ENCODE measurements at places on chromosomes 2 and 18.
A peak's percentile ranks its signal among the peaks of the same experiment; 100 is the strongest.

DNA sequence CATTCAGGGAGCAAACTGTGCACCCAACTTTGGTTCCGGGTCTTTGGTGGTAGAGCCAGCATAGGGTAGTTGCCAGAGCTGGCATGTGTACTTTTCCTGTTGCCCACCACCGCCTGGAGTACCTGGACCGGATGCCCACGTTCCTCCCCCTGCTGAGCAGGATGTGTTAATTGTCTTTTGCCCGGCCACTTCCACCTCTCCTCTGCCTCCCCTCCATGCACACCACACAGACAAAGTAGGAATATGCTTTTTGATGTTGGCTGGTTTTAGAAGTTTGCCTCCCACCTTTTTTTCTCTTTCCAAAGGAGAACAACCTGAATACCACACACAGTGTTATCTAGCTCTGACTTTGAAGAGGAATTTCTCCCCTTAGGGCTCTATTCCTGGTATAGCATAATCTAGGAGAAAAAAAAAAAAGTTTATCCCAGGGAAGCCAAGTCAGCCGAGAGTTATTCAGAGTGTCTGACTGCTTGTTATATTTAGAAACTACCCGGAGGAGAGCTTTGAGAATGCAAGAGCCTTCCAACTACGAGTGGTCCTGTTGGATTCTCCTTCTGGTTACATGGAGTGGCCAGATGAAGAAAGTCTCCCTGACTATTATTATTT is 111.9 kb downstream of the SETBP1 start:
- DNase-seq: no peak

DNA sequence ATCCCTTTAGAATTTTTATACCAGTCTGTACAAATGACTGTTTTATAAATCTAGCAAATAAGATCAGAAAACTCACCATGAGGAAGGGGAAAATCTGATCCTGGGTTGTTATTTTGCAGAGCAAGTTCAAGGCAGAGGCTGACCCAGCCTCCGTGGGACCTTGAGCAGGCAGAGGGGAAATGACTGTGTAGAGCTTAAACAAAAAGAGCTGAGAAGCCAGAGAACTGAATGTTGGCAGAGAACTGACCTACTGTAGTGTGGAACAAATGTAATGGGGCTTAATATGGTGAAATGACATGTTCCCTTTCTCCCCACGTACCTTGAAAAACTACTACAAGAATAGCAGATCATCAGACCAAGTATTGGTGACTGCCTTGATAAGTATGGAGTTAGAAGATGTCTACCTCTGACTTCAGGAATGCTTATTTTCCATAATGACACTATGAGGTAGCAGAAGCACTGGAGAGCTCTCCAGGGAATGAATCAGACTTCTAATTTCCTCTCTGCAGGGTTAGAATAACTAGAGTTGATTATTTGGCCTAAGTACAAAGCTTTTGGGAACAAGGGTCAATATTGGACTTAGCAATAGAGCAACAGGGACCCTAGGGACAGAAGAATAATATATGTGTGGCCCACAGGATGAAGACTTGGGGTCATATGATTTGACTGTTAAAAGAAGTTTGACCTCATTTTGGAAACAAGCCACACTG is 304.4 kb downstream of the CCDC178 start:
- no peak for DNase-seq

- DNase-seq: no peak
Measured at GRCh38 chr18:58396144-58396543, 232.7 kb downstream of the ALPK2 start.

DNA sequence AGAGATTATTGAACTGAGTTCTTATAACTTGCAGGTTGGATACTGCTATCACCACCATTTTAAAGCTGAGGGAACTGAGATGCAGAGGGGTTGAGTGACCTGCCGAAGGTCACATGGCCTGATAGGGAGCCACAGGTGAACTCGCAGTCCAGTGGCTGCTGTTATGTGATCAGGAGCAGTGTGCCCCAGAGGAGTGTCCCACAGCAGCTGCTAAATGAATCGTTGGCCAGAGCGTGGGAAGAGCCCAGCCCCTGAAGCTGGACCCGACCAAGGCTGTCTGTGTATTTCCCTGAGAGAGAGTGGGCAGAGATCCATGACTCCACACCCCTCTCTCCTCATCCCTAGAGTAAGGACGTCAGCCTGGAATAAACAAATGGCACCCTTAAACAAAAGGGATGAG is 26.7 kb upstream of the PRLH start:
- DNase-seq: no peak

GRCh38 chr18:36481201-36481657 is 183.7 kb downstream of the FHOD3 start:
- DNase-seq: no peak

GRCh38 chr2:36463365-36463764 is 107.8 kb downstream of the CRIM1 start:
- no peak for DNase-seq

- no peak for DNase-seq
Measured at GRCh38 chr2:128536925-128537620, 218.4 kb upstream of the HS6ST1 start.

DNA sequence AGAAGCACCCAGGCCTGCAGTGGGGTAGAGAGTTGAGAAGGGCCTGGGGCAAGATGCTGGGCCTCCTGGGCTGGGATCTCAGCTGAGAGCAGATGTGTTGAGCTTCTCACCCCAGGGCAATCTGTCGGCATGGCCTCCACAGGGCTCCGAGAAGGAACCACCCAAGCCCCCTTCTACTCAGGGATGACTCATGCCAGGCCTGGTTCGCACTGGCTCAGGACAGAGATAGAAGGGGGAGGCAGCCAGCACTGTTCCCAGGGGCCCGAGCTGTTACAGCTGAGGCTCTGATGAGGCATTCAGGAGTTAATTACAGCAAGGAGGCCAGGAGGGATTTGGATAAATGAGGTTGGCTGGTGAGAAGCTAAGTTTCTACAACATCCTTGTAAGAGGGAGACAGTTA is 62.5 kb downstream of the CENPO start:
- DNase-seq: no peak

DNA sequence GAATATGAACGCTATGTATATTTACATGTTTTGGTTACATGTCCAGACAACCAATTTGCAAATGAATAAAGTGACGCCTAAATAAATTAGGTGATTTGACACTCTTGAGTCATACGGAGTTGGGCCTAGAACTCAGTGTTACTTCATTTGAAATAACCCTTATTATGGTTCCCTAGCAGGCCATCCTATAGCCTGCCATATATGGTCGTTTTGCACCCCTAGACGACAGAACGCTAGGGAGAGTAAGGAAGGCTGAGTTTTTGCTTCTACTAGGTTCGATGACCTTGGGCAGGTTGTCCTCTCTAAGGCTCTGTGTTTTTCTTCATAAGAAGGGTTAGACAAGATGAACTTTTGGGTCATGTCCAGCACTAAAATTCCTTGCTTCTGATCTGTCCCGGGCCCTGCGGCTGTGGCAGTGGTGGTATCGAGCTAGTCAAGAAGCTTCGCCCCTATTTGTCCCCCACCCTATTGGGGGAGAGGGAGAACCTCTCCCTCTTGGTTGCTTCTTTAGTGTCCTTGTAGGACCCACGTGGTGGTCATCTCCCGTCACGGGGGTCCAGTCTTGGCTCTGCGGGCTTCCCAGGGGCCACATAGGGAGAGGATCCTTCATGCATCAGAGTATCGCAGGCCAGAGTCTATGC is 574 bp upstream of the EML4 start:
- no peak for DNase-seq

DNA sequence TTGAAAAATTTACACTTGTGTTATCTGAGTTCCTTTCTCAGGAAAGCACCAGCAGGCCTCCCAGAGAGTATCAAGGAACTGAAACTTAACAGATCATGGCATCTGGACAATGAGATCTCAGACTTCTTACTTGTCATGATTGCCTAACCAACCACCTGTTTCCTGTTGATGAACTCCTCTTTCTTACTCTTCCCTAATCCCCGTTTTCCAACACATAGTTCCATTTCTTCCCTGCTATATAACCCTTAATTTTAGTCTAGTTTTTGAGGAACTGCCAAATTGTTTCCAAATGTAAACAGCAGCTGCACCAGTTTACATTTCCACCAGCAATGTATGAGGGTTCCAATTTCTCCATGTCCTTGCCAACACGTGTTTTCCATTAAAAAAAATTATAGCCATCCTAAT is 6.1 kb upstream of the FAM171B start:
- DNase-seq: no peak

DNA sequence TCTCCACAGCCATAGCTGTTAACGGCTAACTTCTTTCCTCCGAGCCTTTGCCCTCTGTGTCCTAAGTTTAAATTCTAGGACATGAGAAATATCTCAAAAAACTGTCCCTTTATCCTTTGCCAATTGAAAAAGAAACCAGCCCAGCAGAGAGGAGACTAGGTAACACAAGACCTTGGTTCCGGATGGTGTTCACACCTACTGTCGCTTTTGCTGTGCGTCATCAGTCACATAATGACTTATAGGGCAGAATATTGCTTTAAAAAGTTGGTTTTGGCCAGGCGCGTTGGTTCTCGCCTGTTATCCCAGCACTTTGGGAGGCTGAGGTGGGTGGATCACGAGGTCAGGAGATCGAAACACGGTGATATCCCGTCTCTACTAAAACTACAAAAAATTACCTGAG is 66.2 kb downstream of the SP3 start:
- no peak for DNase-seq

DNA sequence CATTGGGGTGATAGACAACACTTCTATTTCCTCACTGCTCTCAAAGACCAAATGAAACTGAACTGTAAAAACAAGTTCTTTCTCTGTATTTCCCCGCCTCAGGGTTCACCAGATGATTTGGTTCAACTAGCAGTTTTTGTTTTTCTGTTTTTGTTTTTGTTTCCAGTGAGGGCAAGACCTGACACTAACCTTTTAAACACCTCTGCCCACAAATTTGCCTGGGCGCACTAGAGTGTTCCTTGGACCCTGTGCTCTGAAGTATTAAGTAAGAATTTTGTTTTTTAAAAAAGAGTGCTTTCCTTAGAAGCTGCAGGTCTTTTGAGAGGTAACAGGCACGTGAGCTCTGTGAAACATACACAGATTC is 92.9 kb downstream of the DYSF start:
- no peak for DNase-seq

GRCh38 chr2:45769854-45770576 is 118.5 kb downstream of the PRKCE start:
- DNase-seq: no peak

DNA sequence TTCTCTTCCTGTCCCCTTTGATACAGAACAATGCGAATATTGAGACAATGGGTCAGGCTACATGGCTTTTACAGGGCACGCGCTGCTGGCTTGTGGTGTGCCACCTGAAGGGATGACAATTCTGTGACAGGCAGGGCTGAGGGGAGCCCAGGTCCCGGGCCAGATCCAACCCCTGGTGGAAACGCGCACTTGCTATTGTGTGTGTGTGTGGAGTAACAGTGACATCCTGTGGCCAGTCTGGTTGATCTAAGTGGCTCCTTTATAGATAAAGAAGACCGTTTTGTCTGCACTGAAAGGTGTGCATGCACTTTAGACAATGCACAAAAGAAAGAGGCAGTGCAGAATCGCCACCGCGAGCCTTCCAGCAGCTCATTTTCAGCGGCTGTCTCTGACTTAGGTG is 273.6 kb downstream of the HRH4 start:
- no peak for DNase-seq

DNA sequence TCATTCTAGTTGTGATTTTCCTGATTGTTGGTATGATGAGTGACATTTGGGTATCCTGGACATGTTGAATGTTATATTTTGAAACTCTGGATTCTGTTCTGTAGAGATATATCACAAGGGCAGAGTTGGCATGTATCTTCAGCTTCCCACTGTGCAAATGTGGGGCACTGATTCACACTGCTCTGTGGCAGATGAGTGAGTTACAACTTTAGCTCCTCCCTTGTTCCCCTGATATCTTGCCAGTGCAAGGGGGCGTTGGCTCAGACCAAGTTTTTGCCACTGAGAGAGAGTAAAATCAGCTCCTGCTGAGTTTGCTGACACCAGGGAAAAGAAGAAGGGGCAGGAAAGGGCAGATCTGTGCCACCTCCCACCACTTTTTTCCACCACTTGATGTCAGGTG is 199.6 kb upstream of the MMADHC start:
- DNase-seq: no peak

DNA sequence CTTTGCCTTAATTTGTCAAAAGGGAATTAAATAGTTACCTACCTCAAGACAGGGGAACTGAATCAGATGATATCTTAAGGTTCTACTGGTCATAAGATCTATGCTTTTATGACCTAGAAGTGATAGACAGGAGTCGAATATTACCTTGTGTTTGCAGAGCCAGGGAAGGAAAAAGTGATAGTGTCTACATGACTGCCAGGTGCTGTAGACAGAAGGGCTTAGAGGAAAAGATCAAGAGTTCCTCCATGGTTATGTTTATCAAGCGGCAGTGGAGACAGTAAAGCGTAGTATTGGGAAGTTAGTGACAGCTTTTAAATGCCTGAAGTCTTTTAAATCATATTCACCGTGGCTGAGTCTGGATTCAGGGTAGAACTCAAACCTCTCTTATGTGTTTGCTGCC is 11.9 kb downstream of the CRIM1 start:
- no peak for DNase-seq

DNA sequence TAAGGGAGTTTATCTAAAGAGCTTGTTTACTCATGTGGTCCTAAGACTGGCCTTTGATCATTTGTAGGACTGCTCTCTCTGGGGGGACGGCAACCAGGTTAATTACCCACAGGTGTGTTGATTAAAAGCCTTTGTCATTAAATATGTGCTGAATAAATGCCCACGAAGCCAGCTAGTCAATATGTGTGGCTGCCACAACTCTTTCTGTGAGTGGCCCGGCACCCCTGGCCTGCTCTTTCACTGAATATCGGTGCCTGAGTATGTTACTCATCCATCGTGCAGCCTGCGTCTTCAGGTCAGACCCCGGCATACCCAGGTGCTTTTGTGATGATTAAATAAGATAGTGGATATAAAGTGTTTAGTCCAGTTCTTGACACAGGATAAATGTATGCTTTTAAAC is 24.3 kb upstream of the FSHR start:
- DNase-seq: no peak

DNA sequence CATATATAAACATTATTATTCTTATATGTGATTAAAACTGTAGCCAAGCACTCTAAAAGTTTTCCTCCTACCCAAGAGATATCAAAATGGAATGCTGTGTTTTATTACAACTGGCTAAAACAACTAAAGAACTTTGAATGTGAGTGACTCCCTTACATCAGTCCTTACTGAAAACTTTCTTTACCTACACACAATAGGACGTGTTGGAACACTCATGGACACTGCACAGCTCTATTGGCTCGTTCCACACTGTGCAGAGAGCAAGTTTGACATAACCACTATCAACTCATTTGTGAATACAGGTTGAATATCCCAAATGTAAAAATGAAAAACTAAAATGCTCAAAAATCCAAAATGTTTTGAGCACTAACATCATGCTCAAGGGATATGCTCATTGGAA is 650.6 kb downstream of the SLC4A3 start:
- DNase-seq: no peak

- DNase-seq: peak; percentile 52
Measured at GRCh38 chr2:165016772-165017411, 61.6 kb upstream of the SLC38A11 start.
